ENCODE measurements at places on chromosomes 6 and 20. TPM values are rescaled to one million over a fixed set of nuclear protein-coding genes. Genes with fewer than 3 reads are reported as not detected.

The DDX43 gene
- total RNA-seq: 1.4 TPM

The DNAAF9 gene
- total RNA-seq: 51.9 TPM

DNA sequence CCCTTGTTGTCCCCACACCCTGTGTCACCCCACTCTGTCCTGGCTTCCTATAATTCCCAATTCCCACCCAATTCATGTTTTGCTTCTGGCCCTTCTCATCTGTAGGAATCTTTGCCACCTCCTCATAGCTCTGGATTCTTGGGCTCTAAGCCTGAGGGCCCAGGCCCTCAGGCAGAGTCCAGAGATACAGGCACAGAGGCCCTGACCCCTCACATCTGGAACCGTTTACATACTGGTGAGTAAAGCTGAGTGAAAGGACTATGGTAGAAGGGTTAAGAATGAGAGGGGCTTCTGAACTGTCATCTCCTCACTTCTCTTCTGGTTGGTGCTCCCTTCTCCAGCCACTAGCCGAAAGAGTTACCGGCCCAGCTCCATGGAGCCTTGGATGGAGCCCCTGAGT, 13.6 kb downstream of the PRRC2A start:
- DNase-seq: no peak
- no peaks in the 10 kb centered on the region for H3K4me1 ChIP-seq
- H3K27ac ChIP-seq: no peak overlapping the region

- no peak overlapping the region for H3K27ac ChIP-seq
- no peaks in the 10 kb centered on the region for H3K27me3 ChIP-seq
- DNase-seq: no peak
- H3K36me3 ChIP-seq: no peaks in the 10 kb centered on the region
- H3K4me3 ChIP-seq: no peak overlapping the region
Observed at GRCh38 chr20:52869698-52870501, 102.3 kb upstream of the TSHZ2 start.

DNA sequence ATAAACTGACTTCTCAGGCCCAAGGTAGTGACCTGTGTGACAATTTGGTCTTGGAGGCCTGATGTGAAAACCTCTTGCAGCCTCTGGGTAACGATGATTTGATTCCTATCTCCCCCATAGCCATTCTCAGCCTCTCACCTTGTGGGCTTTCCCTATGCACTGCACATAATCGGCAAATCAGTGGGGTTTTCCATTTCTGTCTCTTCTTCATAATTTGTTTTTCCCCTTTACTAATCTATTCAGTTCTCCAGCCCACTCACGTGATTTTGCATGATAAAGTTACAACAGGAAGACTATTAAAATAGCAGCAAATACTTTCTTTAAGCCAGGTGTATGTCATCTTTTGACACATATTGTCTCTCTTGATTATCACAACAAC, 893.7 kb downstream of the TFAP2A start:
- no peak for DNase-seq
- H3K36me3 ChIP-seq: no peaks in the 10 kb centered on the region
- no peaks in the 10 kb centered on the region for H3K4me1 ChIP-seq

Data from esophagus muscularis mucosa (tissue), 4 donors.